ENCODE measurements at places on chromosomes 16 and 17.

GRCh38 chr17:82282239-82283207 lies 9.0 kb upstream of the CSNK1D start:
- no peak for DNase-seq

GRCh38 chr16:17369421-17370222 lies 101.1 kb downstream of the XYLT1 start:
- DNase-seq: no peak

DNA sequence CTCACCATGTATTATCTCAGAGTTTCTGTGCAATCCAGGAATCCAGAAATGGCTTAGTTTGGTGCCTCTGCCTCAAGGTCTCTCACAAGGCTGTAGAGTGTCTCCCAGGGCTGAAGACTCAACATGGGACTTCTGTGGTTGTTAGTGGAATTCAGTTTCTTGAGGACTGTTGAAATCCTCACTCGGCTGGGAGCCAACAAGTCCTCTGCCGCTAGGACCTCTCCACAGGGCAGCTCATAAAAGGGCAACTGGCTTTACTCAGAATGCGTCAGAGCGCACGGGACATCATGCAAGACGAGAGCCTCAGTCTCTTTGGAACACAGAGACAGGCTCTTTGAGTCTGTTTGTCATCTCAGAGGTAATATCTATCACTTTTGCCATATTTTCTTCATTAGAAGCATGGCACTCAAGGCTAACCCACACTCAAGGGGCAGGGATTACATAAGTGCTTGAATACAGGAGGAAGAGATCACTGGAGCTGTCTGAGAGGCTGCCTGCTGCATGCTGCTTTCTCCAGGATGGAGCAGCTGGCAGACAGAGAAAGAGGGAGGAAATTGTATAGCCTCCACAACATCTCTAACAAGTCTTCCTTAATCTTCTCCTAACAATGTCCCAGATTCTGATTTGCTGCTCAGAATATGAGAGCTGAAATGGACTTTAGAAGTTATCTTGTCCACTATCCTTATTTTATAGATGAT lies 97.5 kb upstream of the ASIC2 start:
- peak; percentile 50 for DNase-seq

DNA sequence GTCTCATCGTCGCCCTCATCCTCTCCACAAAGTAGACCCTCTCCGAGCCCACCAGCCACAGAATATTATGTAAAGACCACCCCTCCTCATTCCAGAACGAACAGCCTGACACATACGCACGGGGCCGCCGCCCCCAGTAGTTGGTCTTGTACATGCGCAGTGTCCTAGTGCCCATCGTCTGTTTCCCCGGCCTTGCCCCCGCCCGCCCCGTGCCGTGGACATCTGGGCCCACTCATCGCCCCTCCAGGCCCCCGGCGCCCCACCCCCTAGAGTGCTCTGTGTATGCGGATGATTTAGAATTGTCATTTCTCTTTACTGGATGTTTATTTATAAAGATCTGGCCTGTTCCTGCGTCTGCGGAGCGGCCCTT lies 475 bp upstream of the AMDHD2 start:
- DNase-seq: no peak

GRCh38 chr16:20803192-20803560 lies 3.1 kb downstream of the ERI2 start:
- peak; percentile 18 for DNase-seq

- DNase-seq: peak; percentile 93
Measured at GRCh38 chr17:73311781-73312641, at the start of gene CDC42EP4. TSS of gene CDC42EP4 (minus strand) at chr17:73312001. CDS start at chr17:73286500, 25,501 bp downstream.

- no peak for DNase-seq
Measured at GRCh38 chr16:3835089-3835602, 45.4 kb downstream of the CREBBP start.

DNA sequence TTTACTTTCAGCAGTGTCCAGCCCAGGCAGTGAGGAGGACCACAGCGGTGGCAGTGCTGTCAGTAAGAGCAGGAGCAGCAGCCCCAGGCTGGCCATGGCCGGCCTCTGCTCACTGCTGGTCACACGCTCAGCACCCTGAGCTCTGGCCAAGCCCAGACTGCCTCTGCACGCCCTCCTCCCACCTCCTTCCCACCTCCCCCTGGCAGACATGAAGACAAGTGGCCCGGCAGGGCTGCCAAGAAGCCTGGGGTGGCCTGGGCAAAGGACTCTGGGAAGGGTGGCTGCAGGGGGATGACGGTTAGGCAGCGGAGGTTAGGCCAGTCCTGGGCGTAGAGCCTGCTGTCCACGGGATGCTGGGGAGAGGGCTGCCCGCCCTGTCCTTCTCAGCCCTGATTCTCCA lies at the start of gene C16orf89:
Gene C16orf89, minus strand, starts transcription at position 144 of the 400 bp plus-strand sequence. Its CDS starts 48 bp downstream, at position 96.
- DNase-seq: no peak

DNA sequence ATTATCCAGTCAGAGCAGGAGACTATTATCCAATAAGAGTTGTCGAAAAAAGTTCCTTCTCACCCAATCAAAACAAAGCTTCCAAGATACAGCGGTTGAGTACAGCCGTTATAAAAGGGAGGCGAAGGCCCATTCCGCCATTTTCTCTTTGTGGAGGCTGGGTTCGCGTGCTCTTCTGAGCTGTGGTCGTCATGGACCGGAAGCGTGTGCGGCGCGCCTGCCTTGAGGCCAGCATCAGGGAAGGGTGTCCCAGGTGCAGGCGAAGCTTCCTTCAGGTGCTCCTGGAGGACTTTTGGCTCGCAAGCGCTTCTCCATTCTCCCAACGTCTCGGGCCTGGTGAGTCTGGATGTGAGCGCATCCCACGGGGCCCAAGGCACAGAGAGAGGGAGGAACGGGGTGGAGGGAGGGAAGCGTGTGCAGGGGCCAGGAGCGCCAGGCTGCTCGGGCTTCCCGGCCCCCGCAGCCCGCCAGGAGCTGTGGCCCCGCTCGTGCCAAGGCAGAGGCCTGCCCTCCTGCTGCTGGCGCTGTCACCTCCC lies 99.2 kb downstream of the GOSR1 start:
- no peak for DNase-seq

- DNase-seq: no peak
Measured at GRCh38 chr17:48429156-48429555, 858 bp downstream of the SKAP1 start.

DNA sequence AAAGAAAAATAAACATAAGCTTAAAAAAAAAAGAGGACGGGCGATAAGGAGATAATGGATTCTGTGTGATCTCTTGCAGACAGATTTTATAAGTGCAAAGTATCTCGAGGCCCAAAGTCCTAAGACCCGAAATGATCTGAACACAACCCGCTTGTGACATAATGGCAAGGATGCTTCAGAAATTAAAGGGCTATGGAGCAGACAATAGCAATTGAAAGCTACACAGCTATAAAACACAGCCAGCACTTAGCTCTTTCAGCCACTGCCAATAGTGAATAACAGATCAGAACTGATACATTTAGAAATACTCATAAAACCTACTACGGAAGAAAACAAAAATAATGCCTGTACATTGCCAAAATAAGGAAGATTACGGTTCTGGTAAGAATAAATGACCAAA lies 117.5 kb downstream of the ZFHX3 start:
- DNase-seq: no peak

- DNase-seq: no peak
Measured at GRCh38 chr17:74807925-74808324, 31.8 kb upstream of the NAT9 start.

DNA sequence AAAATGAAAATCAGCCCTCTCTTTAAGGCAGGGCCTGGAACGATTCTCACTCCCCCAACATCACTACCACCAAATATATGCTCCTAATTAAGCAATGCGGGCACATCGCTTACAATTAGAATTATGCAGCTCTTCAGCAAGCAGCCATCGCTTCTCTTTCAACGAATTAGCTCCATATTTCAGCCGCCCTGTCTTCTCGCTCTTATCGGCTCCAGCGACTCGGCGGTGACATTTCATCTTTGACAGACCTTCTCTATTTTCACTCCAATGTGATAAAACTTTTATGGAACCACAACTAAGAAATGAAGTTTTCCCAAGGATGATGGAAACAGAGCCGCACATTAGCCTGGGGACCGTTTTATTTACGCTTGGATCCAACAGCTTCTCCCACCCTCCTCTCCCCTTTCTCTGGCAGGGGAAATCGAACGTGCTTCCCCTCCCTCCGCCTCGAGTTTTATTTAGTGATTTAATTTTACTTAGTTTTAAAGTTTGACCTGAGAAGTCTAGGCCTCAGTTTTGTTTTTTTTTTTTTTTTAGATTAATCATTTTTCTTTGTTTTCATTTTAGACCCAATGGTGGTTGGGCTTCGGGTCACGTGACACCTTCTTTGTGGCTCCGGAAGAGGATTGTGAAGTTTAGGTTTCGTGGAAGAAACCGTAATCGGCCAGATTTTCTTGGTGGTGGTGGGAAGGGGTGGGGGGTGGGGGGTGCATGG lies 3.1 kb upstream of the HOXB2 start:
- DNase-seq: peak; percentile 82

GRCh38 chr17:82765371-82765770 lies 13.5 kb downstream of the TBCD start:
- DNase-seq: no peak

GRCh38 chr17:39699818-39700147 lies at the start of gene ERBB2:
TSS of gene ERBB2 (plus strand) at chr17:39700064. CDS start at chr17:39700239, 175 bp downstream.
- DNase-seq: peak; percentile 79

DNA sequence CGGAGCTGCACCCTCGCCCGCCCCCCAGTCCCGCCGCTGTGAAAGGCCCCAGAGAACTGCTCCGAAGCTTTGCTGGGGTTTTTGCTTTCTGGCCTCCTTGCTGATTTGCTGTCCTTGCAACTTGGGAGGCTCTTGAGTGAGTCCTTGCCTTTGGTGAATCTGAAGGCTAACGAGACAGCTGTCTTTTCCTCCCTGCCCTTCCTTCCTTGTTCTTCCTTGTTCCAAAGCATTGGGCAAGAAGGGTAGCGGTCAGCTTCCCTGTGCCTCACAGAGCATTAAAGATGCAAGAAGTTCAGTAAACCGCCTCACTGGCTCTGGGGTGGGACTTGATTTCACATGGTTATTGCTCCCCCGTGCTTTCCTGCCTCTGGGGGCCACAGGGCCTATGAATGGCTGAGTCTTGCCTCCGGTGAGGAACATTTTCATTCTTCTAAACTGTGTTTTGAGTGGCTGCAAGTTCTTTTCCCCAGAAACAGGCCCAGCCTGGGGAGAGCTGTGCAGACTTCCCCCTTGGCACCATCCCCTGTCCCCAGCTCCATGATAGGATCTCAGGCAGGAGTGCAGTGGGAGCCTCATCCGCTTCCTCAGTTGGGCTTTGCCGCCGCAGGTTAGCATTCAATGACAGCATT lies 1.4 kb downstream of the YPEL2 start:
- DNase-seq: no peak

- DNase-seq: peak; percentile 56
Measured at GRCh38 chr17:61635913-61636432, 45.0 kb upstream of the NACA2 start.

DNA sequence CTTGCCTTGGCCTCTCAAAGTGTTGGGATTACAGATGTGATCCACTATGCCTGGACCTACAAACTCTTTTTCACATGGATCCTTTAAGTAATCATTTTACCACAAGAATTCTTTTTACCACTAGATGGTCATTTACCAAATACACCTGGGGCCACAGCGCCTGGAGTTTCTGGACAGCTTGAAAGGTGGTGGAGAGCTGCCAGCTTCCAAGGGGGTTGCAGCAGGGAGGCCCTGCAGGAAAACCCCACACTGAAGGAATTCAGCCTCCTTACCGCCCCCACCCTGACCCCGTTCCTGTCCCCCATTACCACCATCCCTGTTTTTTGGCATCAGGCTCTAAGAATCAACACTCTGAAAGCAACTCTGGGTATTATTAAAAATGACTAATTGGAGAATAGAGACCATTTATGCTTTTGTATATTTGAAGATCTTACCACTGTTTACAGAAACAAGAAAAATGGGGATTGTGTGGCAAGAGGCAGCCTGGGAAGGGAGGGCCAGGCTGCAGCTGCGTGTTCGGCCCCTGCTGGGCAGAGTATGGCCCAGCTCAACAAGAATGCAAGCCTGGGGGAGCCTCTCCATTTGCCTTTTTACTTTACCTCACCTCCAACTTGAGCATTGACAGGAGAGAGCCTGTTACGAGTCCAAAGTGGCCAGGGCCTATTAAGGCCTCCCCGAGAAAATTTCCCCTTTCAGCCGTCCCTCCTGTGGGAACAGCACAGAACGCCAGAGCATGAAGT lies 209.9 kb downstream of the ZFHX3 start:
- DNase-seq: no peak

DNA sequence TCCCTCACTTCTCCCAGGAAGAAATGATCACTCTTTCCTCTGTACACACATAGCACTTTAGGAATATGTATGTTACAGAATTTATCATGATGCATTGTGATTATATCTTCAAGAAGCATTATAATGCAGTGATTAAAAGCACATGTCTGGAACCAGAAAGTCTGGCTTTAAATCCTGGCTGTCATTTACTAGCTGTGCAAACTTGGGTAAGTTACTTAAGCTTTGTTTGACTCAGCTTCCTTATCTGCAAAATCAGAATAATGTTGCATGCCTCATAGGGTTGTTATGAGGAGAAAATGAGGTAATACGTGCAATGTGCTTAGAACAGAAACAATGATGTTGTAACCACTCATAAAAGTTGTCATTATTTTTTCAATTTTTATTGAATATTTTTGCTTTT lies 156.3 kb upstream of the ZKSCAN2 start:
- DNase-seq: peak; percentile 13

DNA sequence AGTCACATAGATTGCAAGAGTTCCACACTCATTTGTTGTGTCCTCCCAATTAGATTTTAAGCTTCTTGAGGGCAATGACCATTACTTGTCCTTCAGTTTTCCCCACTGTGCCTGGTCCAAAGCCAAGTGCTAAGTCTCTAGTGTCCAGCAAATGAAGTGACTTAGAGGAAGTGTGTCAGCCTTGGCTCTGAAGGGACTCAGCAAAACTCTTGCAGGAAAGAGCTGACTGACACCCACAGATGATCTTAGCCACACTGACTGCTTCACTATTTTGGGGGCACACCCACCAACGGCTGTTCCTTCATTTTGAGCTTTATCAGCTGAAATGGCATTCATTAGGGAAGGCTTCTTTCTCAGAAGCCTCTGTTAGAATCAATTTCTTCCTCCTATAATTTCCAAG lies 358.1 kb downstream of the UTP18 start:
- DNase-seq: no peak

DNA sequence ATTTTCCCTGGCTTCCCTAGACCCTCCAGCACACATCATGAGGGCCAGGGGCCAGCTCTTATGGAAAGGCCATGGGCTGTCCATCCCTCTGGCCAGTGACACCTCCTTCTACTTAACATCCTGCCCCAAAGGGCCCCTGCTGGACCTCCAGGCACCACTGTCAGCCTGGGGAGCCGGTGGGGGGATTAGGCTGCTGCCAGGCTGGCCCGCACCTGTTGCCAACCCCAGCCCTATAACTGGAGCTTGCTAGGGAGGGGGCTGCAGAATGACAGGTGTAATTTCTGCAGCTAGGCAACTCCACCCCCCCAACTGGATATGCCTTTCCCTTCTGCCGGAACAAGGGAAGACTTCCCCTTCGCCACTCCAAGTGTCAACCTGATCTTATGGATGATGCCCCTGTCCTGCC lies 12.5 kb downstream of the RARA start:
- DNase-seq: no peak
